ENCODE measurements at places on chromosomes 6 and 20.

DNA sequence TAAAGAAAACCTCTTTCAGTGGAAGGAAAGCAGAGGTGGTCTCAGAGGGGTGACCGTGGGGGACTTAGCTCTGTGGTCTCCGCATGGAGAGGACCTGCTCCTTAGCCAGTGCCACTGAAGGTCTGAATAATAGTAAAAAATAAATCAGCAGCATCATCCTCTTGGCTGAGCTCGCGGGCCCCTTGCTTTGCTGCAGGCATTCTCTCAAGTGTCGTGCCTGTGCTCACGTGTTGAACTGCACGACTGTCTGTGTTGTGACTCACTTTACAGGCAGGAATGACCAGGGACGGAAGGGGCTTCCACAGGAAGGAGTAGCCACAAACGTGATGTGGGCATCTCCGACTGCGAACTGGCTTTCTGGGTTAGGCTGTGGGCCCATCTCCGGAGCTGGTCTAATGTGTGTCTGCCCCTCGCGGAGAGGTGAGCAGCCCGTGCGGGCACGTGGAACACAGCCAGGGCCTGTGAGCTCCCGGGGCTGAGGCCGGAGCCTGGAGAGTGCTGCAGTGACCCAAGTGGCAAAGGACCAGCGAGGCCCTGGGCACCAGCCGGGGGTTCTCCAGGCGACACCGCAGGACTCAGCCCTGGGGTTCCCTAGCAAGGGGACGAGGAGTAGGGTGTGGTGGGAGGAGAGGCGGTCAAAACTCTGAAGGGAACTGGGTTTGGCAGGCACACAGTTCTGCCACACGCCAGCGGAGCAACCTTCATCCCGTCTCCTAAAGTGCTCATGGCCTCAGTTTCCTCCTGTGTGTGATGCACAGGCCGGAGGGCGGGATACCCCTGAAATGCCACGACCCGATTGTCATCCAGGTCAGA, 89.2 kb downstream of the RAMACL start:
- no peak for DNase-seq

- no peak for DNase-seq
Observed at GRCh38 chr6:1988843-1989242, 256.6 kb downstream of the GMDS start.

GRCh38 chr6:20569000-20569610, 34.8 kb downstream of the CDKAL1 start:
- peak; percentile 68 for DNase-seq

DNA sequence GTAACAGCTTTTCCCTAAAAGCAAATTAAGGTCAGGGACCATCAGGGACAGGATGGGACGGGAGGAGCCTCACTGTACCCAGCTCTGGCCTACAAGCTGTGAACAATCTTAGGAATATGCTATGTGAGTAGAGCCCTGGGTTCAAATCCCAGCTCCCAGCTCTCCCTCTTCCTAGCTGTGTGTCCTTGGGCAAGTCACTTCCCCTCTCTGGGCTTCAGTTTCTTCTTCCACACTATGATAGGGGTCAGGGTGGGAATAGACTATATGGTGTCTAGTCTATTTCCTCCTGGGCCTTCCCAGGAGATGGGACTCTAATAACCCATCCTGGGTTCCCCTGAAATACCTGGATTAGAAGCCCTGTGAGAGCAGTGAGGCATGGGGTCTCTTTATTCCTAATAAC, 41.6 kb downstream of the CPNE5 start:
- DNase-seq, result no peak

DNA sequence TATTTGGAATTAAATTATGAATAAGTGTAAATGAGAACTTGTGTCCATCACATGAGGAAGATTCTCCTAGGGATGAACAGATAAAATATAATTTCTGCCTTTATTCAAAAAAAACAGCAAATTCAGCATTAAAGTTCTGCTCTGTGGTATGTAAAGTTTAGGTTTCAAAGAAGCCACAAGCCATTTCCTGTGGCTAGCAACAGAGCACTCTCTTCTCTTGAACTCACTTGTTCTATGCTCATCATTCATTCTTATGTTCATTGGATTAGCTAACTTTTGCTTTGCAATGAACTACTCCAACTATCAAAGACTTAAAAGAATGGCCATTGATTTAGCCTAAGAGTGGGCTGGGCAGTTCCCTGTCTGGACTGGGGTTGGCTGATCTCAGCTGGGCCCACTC, 20.8 kb upstream of the SNRPB2 start:
- no peak for DNase-seq

GRCh38 chr6:23339268-23339667, 769.9 kb downstream of the HDGFL1 start:
- no peak for DNase-seq

GRCh38 chr6:158987657-158988056, 12.3 kb downstream of the RSPH3 start:
- DNase-seq, result no peak

DNA sequence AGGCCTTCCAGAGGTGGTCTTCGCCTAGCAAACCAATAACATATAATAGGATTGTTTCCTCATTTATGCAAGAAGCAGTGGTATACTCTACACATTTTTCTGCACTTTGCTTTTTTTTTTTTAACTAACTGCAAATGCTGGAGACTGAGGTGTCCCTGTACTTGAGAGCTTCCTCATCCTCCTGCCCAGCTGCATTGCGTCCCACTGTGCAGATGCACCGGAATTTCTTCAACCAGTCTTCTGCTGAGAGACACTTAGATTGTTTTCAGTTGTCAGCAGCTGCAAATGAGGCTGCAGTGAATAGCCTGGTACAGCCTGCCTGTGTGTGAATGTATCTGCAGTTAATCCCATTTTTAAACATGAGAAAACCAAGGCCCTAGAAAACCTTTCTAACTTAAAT, 11.5 kb downstream of the FGD2 start:
- DNase-seq, result no peak

GRCh38 chr6:106553440-106553839, 75.9 kb downstream of the RTN4IP1 start:
- no peak for DNase-seq

- DNase-seq, result no peak
Observed at GRCh38 chr6:2020909-2021308, 224.5 kb downstream of the GMDS start.

DNA sequence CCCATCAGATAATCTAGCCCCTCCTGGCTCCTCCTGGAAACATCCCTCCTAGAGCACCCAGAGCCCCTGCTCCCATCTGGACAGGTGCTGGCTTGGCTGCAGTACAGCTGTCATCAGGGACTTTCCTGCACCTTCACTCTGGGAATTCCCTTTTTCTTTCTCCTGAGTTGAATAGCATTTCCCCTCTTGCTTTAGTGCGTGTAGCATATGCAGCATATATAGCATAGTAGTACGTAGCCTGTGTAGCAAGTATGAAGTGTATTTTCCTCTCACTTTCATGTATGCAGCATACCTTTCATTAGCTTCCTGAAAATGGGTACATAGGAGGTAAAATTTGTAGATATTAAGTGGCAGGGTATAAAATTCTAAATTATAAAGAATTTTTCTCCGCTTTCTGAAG, 352.9 kb downstream of the ESR1 start:
- no peak for DNase-seq

- no peak for DNase-seq
Observed at GRCh38 chr6:158772172-158772571, 47.0 kb downstream of the EZR start.

- no peak for DNase-seq
Observed at GRCh38 chr20:5448449-5449118, 131.8 kb upstream of the PROKR2 start.

- DNase-seq, result no peak
Observed at GRCh38 chr6:20672038-20672437, 137.8 kb downstream of the CDKAL1 start.

DNA sequence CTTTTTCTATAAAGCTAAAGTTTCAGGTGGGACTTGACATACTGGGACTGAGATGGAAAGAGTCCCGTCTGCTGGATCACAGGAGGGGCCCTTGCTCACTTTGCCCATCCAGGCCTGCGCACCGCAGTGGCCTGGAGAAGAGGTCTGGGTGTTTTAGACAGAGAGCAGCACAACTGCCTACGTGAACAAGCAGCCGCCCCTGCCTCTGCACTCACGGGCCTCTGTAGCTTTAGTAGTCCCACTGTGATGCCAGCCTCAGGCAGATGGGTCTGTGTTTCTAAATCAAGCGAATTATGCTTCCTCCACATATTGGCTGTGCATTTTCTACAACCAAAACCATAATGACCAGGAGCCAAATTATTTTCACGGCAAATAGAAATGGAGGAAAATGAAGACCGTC, 184.8 kb upstream of the FOXQ1 start:
- DNase-seq, result no peak

- no peak for DNase-seq
Observed at GRCh38 chr20:13613917-13614316, 24.8 kb downstream of the TASP1 start.

DNA sequence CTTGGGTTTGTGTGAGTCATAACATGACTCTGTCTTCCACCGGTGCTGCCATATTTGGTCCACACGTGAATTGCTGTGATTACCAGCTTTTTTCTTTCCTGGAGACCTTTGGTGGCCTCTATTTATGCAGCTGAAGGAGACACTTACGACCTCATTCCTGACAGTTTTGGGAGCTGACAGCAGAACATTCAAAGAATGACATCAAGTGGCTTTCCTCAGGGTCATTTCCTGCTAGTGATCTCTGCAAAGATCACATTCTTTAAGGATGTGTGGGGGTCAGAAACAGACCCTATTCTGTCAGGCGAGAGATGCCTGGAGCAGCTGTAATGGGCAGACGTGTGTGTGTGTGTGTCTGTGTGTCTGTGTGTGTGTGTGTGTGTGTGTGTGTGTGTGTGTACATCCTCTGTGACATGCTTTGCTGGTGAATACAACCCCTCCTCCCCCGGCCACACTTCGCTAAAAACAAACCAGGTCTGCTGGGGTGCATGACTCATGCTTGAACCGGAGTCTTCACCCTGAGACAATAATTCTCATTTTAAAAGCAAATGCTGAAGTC, 115.6 kb downstream of the TMEM170B start:
- DNase-seq, result no peak

DNA sequence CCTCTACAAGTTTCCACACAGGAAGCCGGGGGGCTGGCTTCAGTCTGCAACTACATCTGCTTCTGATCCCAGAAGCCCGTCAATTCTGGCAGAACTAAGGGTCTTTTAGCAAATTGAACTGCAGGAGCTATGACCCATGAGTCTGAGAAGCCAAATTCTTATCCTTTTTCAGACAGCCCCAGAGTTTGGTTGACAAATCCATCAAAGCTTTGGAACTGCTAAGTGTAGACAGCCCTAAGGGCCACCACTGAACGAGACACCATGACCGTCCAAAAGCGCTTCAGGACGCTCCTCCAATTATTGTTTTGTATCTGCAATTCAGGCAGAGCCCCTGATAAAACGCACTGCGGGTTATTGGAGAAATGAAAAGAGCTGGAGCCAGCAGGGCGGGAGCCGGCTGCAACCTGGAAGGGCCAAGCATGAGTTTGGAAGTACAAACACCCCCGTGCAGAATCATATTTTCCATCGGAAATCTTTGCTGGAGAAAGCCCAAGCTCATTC, 67.1 kb downstream of the GNAS-AS1 start:
- DNase-seq, result no peak

GRCh38 chr6:127173156-127173940, 54.9 kb downstream of the RSPO3 start:
- no peak for DNase-seq

- DNase-seq, result no peak
Observed at GRCh38 chr6:150813319-150813992, 52.0 kb upstream of the MTHFD1L start.

DNA sequence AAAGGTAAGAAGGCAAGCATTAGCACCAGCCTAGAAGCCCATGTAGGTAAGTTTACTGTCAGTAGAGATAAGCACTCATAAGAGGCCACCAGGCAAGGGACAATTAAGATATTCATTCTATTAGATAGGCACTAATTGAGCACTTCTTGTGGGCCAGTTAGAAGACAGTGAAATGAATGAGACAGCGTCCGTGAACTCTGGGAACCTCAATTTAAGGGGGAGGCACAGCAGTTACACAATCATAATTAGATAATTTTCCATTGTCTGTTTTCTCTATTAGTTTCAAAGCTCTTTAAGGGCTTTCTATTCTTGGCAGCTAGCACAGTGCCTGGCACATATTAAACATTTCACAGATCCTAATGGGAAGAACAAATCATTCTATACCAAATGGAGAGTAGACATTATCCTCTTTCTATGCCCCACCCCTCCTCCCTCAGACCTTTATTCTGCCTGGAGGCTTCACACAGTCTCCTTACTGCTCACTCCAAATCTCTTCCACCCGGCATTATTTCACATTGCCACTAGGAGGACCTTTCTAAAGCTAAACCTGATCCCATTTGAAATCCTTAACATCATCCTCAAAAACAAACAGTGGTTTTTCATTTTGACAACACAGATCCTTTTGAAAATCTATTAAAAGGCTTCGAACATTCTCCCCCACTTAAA, 529.6 kb downstream of the ADGRB3 start:
- no peak for DNase-seq

DNA sequence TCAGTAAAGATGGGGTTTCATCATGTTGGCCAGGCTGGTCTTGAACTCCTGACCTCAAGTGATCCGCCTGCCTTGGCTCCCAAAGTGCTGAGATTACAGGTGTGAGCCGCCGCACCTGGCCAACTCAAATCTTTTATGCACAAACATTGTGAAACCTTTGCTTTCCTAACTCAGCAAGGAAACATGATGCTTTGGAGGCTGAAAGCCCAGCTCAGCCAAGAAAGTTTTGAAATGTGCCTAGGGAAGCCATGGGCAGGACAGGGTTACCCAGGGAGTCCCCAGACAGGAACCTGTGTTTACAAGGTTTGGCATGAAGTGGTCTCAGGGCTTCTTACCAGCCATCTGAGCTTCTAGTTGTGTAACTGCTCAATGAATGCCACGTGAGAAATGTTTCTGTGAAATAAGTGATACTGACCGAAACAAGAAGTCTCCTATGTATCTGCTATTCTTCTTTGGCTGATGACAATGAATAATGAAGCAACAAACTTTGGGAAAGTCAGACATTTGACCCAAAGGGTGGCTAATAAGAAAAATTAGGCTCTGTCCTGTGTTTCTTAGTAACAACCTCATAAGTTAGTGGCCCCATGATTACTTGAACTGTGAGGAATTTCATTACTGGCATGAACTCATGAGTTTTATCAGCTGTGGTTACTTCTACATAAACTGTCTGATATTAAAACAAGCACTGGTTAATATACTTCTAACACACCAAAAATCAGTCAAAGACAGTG, 163.5 kb downstream of the KIF6 start:
- DNase-seq, result no peak

- no peak for DNase-seq
Observed at GRCh38 chr6:154942770-154943169, 52.3 kb upstream of the TIAM2 start.

- no peak for DNase-seq
Observed at GRCh38 chr20:17586250-17586649, 16.4 kb downstream of the DSTN start.

GRCh38 chr6:3211681-3212080, 15.8 kb downstream of the TUBB2B start:
- DNase-seq, result no peak

DNA sequence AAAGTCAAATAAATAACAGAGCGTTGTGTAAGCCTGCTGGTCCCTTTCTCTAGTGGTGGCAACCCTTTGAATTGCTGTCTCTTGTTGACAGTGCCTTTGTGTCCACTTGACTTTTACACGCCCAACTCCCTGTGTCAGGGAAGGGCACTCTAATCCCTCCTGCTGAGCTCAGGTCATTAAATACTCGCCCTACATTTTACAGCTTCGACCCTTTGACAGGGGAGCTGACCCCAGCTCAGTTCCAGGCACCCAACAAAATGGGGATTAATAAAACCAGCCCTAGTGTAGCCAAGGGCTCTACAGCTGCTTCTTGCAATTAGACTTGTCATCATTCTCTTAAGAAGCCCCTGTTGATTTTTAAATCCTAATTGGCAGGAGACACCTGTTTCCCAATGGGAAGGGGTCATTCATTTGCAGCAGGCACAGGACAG, 308.2 kb downstream of the EYA4 start:
- no peak for DNase-seq

GRCh38 chr6:168628176-168628553, 187.2 kb downstream of the SMOC2 start:
- DNase-seq, result no peak
